ENCODE measurements at places on chromosomes 12 and 14.

DNA sequence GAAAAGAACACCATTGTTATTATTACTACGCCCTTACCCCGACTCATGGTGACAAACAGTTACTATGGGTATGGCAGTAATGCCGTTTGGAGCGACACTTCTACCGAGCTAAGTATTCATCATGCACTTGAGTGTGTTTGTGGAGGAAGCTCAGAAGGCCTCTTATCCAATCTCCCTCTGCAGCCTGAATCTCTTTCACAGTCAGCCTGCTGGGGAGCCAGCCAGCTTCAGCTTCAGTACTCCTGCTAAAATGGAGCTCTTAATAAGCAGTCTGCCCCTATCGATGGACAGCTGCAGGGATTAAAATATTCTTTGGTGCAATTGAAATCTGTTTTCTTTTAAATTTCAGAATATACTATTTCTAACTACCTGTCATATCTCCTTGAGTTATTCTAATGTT, 24.7 kb upstream of the ATP5MC2 start:
- DNase-seq = no peak

GRCh38 chr12:14327711-14328110, 37.8 kb upstream of the ATF7IP start:
- no peak for DNase-seq

DNA sequence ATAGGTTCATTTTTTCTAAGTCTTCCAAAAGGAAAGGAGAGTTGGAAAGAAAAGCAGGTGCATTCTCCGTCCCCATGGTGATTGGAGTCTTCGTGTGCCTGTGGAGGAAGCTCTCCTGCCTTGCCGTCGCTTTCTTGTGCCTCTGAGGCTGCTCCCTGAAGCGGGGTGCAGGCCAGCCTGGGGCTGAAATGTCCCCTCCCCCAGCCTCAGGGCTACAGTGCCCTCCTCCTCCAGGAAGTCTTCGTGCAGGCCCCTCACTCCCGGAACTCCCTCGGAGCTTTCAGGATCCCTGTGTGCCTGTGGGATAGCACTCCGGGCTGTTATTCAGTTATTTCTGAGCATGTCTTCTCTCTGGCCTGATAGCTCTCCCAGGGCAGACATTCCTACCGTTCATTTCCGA, 569.2 kb downstream of the VRK1 start:
- no peak for DNase-seq

GRCh38 chr14:50705026-50705593, 37.0 kb upstream of the SAV1 start:
- DNase-seq = no peak

- peak; percentile 87 for DNase-seq
These were observed 3.8 kb upstream of the KRT85 start for GRCh38 chr12:52370926-52371608.

DNA sequence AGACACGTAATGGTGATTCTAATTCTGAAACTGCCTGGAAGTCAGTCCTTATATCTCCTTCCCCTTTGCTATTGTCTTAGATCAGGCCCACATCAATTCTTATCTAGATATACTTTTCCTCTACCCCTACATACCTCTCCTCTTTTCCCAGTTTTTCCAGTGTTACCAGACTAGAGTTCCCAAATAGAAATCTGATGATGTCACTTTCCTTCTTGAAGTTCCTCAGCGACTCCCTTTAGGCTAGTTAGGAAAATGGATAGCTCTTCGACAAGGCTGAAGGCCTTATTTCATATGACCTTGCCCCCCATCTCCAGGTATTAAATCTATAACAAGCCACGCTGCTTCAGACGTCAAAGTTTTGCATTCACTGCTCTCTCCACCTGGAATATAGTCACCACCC, 201.1 kb upstream of the ATP2B1 start:
- DNase-seq = no peak

DNA sequence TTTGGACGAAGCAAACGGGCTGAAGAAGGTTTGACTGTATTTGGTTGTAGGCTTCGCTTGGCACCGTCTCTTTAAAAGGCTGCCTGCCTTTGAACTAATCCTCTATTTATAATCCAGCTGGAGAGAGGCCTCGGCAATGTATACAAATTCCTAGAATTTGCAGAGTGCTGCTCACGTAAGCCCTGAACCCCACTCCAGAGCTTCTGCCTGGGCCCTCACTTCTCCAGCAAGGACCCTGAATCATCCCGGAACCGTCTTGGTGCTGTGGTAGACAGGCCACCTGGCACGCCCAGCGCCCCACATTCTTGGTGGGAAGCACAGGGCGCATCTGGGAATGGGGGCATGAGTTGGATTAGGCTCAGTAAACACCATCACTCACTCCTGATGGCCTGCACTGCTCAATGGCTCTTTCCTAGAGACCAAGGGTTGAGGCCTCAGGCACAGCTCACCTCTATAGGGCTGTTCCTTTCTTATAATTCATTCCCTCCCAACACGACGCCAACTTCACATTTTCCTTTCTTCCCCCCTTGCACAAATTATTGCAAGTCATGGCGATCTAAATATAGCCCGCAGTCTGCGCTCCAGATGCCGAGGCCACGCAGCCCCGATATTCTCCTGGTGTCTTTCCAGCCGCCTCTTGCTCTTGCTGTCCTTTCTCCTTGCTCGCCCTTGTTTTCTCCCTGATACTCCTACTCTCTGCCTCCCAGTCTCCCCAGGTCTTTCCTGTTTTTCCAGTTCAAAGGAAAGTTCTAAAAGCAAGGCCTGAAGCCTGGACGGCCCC, 141.0 kb downstream of the ZFP36L1 start:
- no peak for DNase-seq

- no peak for DNase-seq
These were observed 185.3 kb upstream of the ABCD2 start for GRCh38 chr12:39804898-39805297.

- no peak for DNase-seq
These were observed 33.0 kb downstream of the DBX2 start for GRCh38 chr12:45017916-45018315.

- no peak for DNase-seq
These were observed 10.2 kb downstream of the PLEKHA5 start for GRCh38 chr12:19139615-19140194.

DNA sequence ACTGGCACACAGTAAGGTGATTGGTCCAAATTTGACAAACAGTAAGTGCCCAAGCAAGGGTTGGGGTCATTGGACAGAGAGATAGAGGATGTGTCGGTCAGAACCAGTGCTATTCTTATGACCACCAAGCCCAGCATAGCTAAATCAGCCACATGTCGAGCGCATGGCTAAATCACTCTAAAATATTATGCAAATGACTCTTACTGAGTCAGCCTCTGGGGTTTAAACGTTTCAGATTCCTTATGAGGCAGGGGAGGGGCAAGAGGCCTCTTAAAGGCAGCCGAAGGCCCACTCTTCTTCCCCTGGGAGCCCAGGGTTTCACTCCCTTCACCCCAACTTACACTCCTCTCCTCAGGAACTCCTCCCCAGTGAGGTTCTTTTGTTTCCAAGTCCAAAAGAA, 603 bp upstream of the ENDOU start:
- no peak for DNase-seq

- no peak for DNase-seq
These were observed 289.8 kb upstream of the PWP1 start for GRCh38 chr12:107395817-107396216.

DNA sequence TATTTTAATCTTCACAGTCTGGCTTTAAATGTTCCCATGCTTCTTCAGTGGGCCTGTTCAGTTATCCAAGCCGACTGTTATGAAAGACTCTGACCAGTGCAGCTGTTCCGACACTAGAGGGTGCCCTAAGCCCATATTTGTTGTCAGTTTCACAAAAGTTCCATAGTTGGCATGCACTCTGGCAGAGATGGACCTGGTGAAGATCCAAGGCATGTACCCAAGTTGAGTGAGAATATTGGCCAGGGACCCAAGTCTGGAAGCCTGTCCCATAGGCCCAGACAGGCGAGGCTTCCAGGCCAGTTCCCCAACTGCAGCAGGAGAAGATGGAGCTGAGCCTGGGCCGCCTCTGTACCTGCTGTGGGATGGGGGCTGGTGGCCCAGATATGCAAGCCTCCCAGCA, 27.4 kb upstream of the GUCY2C start:
- peak; percentile 81 for DNase-seq

DNA sequence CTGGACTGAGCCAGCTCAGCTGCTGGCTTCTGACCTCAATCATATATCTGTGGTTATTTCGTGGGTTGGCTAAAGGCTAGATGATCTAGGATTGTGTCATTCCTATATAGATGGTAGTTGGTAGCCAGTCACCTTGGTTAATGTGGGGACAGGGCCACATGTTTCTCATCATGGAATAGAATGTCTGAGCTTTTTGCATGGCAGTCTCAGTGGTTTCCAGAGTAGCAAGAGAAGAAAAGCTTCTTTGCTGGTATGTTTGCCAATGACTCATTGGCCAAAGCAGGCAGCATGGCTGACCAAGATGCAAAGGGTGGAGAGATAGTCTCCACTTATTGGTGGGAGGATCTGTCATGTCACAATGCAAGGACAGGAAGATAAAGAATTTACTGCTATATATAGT, 746.4 kb upstream of the FLRT2 start:
- no peak for DNase-seq

GRCh38 chr12:27260746-27261145, 16.7 kb downstream of the STK38L start:
- DNase-seq = peak; percentile 70

DNA sequence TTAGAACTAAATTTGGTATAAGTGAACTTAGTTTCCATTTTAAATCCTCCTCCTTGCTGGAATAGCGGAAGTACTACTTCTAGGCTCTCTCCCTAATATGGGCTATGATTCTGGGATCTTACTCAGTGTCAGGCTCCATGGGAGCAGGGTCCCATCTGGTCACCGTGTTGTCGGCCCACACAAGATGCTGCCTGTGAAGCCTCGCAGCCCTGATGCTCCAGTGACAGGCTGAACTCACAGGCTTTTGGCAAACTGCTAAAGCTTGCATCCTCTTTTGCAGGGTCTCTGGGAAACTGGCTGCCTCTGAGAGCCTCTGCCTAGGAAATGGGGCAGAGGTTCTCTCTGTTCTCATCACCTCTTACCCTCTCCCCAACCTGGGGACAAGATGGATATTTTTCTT, 88.4 kb downstream of the RPAP3 start:
- DNase-seq = no peak

DNA sequence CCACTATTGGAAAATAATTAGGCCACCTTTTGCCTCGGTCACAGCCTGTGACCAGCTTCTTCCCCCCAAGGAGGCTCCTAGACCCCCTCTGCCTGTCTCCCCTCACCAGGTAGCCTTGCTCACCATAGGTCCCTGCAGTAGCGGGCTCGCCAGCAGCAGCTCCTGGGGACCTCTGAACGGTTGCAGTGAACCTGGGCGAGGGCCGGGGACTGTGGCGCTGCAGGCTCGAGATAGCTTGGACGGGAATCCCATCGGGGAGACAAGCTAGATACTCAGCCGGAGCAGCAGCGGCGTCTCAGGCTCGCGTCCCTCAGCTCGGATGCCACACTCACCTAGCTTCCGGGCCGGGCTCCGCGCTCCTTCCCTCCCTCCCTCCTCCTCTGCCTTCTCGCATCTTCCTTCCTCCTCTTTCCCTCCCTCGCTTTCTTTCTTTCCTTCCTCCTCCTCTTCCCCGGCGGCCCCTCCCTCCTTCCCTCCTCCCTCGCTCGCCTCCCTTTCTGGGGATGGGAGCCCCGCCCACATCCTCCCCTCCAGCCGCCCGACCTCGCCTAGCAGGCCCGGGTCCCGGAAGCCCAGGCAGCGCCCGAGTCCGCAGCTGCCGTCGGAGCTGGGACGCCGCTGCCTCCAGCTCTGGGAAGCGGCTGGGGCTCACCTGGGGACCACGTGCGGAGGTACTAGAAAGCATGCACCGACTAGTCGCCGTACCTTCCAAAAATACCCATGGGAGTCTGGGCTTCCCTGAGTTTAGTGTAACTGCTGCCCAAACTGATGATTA, at the start of gene BMP4:
BMP4 (minus strand) TSS at position 399 of the 775 bp plus-strand sequence. CDS start 4,603 bp downstream, outside the sequence.
- peak; percentile 64 for DNase-seq

DNA sequence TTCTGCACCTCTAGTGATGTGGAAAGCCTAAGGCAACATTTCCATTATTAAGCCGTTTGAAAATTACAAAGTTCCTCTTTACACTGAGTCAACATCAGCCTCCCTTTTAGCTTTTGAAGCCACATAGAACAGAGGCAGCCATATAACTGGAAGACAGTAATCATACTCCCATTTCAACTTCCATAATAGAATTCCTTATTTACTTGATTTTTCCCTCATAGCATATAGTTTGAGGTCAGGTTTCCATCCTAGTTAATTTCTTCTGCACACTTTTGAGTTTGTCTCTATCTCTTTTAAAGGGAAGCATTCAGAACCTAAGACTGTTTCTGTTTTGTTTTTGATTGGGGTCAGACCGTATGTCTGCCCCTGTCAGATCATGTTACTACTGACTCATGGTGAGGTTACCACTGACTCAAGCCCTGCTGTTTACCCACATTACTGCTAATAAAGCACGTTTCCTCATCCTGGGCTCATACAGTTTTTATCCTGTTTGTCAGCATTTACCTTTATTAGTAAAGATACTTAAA, 161.0 kb downstream of the SLC38A4 start:
- no peak for DNase-seq

DNA sequence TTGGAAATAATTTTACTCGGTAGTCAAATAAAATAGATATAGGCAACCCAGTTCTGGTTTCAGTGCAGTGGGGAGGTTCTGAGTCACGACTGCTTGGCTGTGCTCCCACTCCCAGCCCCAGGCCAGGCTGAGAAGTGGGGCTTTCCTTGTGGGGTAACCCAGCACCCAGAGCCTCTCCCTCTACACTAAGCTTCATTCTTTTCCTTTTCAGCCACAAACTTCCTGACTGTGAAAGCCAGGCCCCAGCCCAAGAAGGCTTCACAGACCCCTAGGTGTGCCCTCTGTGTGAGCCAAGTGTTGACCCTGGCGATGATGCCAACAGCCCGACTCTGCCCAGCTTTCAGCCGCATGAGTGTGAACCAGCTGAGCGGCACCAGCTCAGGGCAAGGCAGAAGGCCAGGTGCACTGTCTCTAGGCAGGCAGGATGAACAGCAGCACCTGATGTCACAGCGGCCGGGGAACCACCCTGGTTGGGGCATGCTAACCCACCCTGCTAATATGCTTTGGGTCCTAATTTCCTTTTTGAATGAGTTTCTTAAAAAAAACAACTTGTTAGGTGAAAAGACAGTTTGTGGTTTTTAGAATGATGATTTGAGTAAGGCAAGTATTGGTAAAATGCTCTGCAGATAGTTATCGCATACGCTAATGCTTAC, 42.2 kb upstream of the ATP23 start:
- DNase-seq = peak; percentile 64

- no peak for DNase-seq
These were observed 216.1 kb downstream of the PPM1H start for GRCh38 chr12:62718762-62719426.

- DNase-seq = no peak
These were observed 66.3 kb downstream of the GPR135 start for GRCh38 chr14:59398841-59399240.

Measured in cardiac muscle cell (in vitro differentiated cells and primary cell).